SHP77 (cell line): ENCODE measurements at places on chromosomes 2 and 18.

DNA sequence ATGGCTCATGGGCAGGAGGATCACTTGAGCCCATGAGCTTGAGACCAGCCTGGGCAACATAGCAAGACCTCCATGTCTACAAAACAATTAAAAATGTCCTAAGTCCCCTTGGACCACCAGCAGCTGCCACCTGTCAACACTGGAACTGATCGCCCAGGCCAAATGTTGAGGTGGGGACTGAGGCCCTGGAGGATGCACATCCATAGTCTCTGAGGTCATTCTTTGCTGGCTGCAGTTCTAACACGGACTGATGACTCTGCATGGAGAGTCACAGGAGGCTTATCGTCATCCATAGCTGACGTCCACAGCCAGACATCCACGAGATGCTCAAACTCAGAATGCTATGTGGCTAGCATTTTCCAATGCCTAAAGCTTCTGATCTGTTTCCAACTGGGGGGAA is 151.3 kb downstream of the BCL2 start:
- DNase-seq: no peak

DNA sequence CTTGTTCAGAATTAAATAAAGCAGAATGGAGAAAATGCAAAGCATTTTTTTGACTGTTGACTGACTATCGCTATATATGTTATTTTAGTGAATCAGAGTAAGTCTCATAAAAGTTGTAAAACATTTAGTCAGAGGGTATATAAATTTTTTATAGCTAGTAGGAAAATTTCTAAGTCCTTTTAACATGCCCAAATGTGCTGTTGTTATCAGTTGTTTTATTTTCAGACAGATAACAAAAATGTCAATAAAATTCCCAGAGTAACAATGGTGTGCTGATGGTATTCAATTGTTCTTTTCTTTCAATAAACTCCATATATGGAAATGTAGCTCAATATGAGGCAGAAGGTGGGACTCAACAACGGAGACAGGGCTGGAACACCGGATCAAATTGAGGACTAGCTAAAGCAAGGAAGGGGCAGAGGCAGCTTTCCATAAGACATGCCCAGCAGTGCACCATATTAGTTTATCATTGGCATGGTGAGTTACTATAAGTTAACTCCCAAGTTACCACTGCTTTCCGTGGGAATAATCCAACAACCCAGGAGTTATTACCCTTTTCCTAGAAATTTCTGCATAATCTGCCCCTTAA is 26.6 kb downstream of the GULP1 start:
- no peak for DNase-seq

DNA sequence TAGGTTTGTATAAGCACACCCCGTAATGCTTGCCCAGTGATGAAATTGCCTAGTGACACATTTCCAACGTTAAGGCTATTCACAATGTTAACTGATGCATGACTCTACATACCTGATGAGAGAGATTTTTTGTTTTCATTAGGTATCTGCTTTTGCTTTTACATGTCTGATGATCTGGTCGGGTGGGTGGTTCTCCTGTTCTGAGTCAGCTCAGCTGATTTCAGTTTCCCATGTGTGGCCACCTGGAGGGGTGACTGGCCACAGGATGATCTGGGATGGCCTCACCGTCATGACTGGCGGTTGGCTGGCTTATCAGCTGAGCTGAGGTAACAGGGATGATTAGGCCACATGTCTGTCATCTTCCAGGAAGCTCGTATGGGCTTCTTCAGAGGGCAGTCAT is 33.8 kb upstream of the ACYP2 start:
- DNase-seq: no peak

- DNase-seq: no peak
Measured at GRCh38 chr2:17822445-17823117, 6.3 kb downstream of the MSGN1 start.

GRCh38 chr18:11987527-11987926 is 6.2 kb downstream of the IMPA2 start:
- no peak for DNase-seq

DNA sequence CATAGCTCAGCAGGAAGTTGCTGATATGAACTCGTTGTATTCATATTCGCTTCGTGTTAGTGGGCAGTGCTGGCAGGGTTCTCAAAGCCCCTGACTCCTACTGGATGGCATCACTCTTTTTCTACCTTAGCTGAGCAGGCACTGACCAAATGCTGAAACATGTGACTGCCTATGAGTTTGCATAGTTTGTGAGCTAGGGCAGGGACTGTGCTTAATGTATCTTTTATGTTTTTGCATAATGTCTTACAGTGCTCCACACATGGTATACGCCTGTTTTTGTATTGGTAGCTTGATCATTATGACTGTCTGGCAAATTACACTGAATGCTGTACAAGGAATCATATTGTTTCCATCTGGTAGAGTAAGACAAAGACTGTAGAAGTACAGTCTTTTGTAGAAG is 305.3 kb downstream of the PARD3B start:
- no peak for DNase-seq

- DNase-seq: no peak
Measured at GRCh38 chr18:13043066-13043465, 51.9 kb downstream of the CEP192 start.

- no peak for DNase-seq
Measured at GRCh38 chr18:3114451-3114850, 101.5 kb upstream of the LPIN2 start.

DNA sequence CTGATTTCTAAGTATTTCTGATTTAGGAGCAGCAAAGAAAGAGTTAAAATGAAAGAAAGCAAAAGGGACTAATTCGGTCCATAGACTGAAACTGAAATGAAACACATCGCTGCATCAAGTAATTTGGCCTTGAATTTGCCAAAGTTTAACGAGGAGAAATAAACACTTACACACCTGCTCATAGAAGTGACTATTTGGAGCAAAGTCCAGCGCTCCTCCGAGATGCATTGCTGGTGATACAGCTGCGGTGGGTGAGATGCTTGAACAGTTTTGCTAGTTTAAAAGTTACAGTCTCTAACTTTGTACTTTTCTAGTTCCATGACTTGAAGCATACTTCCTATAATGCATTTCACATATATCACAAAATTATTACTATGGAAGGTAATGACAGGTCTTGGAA is 18.3 kb downstream of the GALR1 start:
- no peak for DNase-seq

GRCh38 chr2:40178971-40179370 is 272.9 kb downstream of the SLC8A1 start:
- no peak for DNase-seq

- DNase-seq: no peak
Measured at GRCh38 chr2:44189104-44189503, 20.4 kb downstream of the PPM1B start.

- DNase-seq: no peak
Measured at GRCh38 chr18:9240270-9240669, 94.3 kb upstream of the TWSG1 start.

DNA sequence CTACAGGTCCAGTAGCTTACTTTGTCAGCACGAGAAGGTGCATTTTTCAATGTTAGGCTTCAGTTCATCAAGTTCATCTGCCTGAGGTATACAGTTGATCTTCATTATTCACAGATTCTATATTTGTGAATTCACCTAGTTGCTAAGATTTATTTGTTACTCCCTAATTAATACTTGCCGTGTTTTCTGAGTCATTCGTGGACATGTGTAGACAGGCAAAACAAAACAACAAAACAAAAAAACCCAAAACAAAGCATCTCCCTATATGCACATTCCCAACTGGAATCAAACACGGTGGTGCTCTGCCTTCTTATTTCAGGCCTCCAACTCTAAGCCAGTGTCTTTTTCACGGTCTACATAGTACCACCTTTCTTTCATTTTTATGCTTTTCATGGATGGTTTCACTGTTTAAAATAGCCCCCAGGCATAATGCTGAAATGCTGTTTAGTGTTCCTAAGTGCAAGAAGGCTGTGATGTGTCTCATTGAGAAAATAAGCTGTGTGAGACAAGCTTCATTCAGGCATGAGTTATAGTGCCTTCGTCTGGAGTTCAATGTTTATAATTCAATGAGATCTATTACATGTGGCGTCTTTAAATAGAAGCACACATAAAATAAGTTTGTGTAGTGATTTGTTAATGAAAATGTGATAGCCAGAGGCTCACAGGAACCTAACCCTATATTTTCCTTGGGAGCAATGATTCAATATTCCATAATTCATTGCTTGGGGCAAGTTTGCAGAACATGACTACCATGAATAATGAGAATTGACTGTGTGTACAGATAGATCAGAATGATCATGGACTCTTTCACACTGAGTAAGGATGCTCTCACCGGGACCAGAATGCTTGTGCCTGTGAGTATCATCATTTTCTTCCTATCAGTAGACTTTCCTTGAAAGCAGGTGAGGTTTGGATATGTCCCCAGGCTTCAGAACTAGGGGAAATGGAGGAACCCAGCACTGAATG is 24.6 kb downstream of the ITGB6 start:
- DNase-seq: no peak

GRCh38 chr2:28602751-28603639 is 107.1 kb downstream of the PLB1 start:
- no peak for DNase-seq

DNA sequence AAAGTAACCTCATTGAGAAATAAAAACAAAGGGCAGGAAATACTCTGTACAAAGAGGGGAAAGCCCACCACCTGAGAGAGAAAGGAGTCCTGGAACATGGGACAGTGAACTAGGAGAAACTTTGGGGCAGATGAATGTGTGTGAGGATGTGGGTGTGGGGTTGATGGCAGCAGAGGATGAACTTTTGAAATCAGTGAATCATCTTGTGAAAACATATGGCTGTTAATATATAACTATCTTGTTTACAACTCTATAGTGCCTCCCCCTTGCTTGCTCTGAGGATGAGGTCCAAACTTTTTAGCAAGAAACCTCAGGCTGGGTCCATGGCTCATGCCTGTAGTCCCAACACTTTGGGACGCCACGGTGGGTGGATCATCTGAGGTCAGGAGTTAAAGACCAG is 171.8 kb upstream of the LHCGR start:
- no peak for DNase-seq
